ENCODE measurements at places on chromosomes 1 and 21. TPM values are rescaled to one million over a fixed set of nuclear protein-coding genes. Genes with fewer than 3 reads are reported as not detected.
A peak's percentile ranks its signal among the peaks of the same experiment; 100 is the strongest.

- no peak for DNase-seq
Observed at GRCh38 chr1:6080469-6080868, 34.8 kb downstream of the KCNAB2 start.

GRCh38 chr1:212634252-212634651 lies 25.7 kb downstream of the ATF3 start:
- DNase-seq: no peak

DNA sequence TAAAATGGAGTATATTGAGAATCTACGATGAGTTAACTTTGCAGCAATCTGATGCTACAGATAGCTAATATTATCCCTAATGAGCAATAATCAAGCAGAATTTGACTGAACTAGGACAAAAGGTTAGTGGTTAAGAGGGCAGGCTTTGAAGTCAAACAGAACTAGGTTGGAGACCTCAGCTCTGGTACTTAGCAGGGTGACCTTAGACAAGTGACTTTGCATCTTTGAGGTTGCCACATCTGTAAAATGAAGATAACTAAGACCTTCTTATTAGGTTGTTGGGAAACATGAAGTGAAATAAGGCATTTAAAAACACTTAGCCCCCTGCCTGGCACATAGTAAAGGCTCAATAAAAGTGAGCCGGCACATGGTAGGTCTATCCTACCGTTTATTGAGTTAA lies 4.3 kb upstream of the FUCA1 start:
- no peak for DNase-seq

DNA sequence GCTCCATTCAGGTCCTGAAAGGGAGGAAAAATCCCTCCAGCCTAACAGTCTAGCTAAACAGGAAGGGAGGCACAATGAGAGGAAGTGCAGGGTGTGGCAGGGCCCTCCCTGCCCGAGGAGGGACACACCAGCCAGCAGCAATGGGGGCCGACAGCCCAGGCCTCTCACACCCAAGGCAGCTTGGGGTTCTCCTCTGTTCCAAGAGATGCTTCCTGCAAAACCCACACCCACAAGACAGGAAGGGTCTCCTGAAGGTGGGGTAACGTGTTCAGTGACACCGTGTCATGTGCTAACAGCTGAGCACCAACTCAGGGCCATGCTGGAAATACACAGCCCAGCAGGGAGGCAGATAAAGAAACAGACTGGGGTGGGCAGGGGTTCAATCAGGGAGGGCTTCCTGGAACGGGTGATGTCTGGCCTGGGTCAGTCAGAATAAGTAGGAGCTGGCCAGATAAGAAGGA lies 10.2 kb downstream of the ECE1 start:
- peak; percentile 78 for DNase-seq

DNA sequence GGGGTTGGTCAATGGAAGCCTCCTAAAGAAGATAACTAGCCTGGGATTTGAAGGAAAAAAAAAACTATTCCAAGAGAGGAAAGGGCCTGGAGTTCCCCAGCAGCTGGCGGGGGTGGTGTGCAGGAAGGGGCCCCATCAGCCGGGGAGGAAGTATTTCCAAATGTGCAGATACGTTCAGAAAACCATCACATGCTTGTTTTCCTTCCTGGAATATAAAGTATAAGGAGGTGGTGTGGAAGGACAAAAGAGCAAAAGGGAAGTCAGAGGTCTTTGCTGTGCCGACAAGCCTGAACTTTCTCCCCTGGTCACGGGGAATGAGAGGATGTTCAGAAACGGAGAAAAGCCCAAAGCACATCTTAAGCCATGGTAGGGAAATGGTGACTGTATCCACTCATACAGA lies 72.0 kb upstream of the BACE2 start:
- no peak for DNase-seq

DNA sequence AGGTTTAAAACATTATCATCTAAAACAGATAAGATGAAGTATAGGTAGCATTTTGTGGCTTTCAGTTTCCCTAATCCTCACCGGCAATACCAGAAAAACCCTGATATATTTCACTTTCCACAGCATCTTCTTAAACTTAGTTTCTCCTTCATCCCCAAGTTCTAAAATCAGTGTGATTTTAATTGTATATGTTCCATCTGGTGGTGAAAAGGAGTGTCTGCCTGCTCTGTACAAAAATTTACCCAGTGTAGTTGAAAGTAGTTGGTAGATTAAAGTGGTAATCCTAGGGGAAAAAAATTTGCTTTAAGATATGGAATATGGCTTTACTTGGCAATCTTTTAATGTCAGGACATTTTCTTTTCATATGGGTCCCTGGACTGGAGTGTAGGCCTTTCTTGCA lies 74.3 kb downstream of the CEP350 start:
- DNase-seq: no peak

DNA sequence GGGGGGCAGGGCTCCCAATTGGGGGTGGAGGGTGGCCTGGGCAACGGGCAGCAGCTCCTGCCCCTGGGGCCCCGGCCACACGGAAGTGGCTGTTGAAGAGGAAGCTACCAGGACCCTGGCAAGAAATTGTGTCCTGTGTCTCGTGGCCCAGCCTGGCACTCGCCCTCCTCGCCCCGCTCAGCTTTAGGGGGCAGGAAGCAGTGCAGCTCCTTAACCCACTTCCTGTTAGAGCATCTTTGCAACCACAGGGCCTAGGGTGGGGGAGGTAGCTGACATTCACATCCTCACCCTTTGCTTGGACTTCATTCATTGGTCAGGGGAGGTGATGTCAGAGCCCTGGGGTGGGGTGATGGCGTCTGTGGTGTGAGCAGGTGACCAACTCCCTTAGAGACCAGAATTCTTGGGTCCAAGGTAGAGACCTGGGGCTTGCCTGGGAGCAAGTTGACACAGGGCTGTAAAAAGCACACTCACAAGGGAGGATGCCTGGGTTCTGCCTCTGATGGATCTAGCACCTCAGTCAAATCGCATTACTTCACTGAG lies at the start of gene ARHGAP30:
Gene ARHGAP30, minus strand, starts transcription at position 161 of the 540 bp plus-strand sequence. CDS start 267 bp downstream, outside the sequence.
- DNase-seq: no peak

DNA sequence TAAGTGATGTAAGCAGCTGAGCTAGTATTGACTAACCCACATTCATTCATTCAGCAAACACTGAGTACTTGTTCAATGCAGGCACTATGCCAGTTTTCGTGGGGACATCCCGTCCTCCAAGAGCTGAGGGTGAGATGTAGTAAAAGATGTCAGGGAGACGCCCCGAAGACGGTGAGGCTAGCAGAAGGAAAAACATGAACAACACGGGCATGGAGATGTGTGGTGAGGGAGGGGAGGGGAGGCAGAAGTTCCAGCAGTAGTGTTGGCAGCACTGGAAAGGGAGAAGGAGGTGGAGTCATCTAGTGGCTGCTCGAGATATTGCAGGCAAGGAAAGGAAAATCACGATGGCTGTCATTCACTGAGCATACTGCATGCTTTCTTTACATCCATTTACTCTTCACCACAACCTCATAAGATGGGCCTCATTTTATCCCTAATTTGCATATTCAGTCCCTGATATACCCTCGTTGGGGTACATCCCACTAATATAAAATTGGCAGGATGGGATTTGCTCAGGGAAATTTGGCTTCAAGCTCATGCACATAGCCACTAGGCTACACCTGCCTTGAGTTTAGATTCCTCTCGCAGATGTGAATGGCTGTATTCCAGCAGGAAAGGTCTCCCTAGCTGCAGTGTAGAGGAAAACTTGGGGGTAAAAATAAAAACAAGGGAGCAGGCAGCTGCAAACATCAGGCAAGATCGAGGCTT lies 14.5 kb downstream of the PDZK1IP1 start:
- no peak for DNase-seq

GRCh38 chr1:10818262-10819197 lies 22.1 kb upstream of the CASZ1 start:
- DNase-seq: no peak

DNA sequence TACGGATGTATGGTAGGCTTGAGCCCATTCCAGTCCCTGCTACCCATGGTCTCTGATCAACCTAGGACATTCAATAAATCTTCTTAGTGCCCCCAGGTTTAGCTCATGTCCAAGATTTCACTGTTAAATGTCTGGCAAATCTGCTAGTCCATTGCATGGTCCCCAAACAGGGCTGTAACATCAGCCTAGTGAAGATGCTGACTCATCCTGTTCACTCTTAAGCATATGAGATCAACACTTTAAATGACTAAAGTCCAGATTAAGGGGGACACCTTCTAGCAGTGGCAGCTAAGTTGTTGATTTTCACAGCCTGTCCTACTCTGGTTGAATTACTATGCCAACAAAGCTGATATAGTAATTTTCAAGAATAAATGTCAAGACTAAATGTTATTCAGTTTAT lies 46.5 kb upstream of the NUF2 start:
- no peak for DNase-seq

- DNase-seq: no peak
Observed at GRCh38 chr1:159895836-159896545, 4.0 kb downstream of the CFAP45 start.

- DNase-seq: peak; percentile 27
Observed at GRCh38 chr1:15153184-15153841, at the start of gene TMEM51. TSS of gene TMEM51 (plus strand) at chr1:15153747. CDS start at chr1:15215088, 61,341 bp downstream.

DNA sequence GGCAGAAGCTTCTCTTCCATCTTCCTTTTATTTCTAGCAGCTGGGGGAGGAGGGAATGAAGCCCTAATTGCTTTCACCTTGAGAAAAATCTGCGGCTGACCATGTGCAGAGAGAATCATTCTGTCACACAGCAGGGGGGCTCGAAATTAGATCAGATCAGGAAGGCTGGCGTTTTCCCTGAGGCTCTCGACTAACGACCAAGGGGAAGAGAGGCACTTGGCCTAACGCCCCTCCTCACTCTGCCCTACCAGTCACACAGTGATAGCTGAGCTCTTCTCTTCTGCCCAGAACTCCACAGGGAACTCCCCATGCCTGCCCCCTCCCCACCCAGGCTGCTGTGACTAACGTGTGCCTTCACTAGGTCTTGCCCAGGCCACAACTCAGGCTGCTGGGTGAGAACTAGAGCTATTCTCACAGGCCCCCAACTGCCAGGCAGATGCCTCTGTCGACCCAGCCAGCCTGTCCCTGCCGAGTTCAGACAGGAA lies 26.5 kb upstream of the KHDRBS1 start:
- DNase-seq: no peak

GRCh38 chr1:203267912-203268311 lies 37.4 kb upstream of the BTG2 start:
- no peak for DNase-seq

- no peak for DNase-seq
Observed at GRCh38 chr1:96521994-96522760, 199.4 kb upstream of the PTBP2 start.

DNA sequence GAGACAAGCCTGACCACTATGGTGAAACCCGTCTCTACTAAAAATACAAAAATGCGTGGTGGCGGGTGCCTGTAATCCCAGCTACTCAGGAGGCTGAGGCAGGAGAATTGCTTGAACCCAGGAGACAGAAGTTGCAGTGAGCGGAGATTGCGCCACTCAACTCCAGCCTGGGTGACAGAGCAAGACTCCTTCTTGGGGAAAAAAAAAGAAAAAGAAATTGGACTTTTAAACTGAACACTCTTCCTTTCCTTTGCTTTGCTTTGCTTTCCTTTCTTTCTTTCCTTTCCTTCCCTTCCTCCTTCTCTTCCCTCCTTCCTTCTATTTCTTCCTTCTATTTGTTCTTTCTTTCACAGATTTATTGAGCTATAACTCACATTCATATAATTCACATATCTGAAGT lies 43.3 kb upstream of the PUM1 start:
- no peak for DNase-seq

DNA sequence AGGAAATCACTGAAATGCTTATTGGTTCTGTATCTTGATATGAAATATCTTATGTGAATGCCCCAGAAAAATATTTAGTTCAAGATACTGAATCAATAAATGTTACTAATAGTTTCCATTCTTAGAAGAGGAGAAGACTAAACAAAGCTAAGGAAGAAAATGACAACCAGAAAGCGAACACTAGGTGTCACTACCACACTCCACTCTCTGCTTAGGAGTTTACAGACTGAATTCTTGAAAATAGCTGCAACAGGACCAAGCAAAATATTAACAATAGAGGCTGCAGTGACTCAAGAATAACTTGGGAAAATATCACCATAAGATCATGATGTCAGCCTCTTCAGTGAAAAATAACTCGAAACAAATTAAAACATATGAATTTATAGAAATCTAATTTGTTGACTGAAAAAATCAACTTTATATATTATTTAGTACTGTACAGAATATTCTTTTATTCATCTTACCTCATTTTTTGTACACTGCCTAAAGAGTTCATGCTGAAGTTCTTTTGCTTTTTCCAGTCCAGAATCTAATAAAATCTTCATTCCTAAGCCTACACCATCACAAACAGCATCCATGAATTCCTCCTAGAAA lies 61.6 kb downstream of the KIF14 start:
- peak; percentile 27 for DNase-seq

GRCh38 chr21:14584357-14585095 lies 38.4 kb upstream of the SAMSN1 start:
- no peak for DNase-seq

- no peak for DNase-seq
Observed at GRCh38 chr1:112727716-112728115, 12.6 kb upstream of the PPM1J start.

- no peak for DNase-seq
Observed at GRCh38 chr1:205714906-205715246, 34.6 kb upstream of the SLC45A3 start.

GRCh38 chr1:22184454-22184853 lies 41.6 kb upstream of the WNT4 start:
- no peak for DNase-seq

GRCh38 chr1:67264899-67265298 lies 42.8 kb upstream of the IL12RB2 start:
- no peak for DNase-seq

DNA sequence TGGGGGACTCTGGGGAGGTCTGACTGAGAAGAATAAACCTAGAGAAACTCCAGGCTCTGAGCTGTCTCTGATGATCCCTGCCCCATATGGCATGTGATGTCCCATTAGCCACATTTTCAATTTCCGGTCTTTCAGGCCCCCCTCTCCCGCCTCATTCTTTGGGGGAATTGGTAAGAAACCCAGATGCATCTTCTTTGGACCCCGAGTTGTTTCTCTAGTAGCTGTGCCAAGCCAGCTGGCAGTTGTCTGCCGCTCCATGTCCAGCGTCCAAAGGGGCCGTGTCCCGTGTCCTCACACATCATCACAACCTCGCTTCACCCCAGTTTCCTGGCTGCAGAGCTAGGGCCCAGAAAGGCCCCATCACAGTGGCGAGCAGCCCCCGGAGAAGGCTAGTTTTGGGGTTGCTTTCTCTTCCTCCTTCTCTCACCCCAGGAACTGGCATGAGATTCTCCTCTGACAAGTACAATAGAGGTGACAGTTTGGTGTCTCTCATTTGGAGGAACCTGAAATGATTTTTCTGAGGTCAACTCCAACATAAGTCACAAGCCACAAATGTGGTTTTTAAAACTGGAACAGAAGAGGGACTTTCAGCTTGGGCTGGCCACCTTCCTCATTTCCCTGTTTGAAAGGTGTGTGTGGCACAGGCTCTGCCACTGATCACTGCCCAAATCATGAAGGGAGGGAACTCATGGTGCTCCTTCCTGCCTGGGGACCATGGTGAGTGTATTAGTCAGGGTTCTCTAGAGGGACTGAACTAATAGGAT lies 6.4 kb upstream of the GPR157 start:
- no peak for DNase-seq

GRCh38 chr1:228852024-228852423 lies 116.7 kb downstream of the RHOU start:
- DNase-seq: no peak

- no peak for DNase-seq
Observed at GRCh38 chr1:112878321-112878720, 77.7 kb downstream of the SLC16A1 start.

Gene GCSAML
- not detected for total RNA-seq

Gene FAM72D
- 3.5 TPM for total RNA-seq

Gene RGS13
- total RNA-seq: not detected

Gene RGS8
- not detected for total RNA-seq

Gene AK2
- total RNA-seq: 102 TPM

Gene IFI16
- 117 TPM for total RNA-seq

Gene RPS6KC1
- 23.4 TPM for total RNA-seq

Gene USP1
- 37.8 TPM for total RNA-seq

Gene EXO1
- total RNA-seq: 11.7 TPM

Gene PBXIP1
- 94.9 TPM for total RNA-seq

Gene CHRNB2
- total RNA-seq: under 0.01 TPM

All from pulmonary artery endothelial cell (primary cell).